ENCODE measurements at places on chromosomes 4 and X.

GRCh38 chr4:2338754-2339457, 77.0 kb upstream of the MXD4 start:
- DNase-seq = no peak

- DNase-seq = no peak
Measured at GRCh38 chr4:165986956-165987698, 114.1 kb downstream of the TLL1 start.

GRCh38 chr4:163166041-163166579, 580 bp downstream of the NAF1 start:
- DNase-seq = no peak

DNA sequence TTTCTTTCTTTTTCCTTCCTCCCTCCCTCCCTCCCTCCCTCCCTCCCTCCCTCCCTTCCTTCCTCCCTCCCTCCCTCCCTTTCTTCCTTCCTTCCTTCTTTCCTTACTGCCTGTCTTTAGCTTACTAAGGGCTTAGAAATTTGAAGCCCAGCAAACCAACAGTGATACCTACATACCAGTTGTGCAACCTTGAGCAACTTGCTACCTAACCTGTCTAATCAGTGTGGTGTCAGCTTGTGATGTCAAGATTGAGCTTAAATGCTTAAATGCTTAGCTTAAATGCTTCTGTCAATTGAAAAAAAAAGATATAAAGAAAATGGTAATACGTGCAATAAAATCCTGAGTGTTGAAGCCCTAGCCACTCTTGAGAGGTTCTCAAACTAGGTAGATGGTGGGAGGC, 728.6 kb downstream of the TRIML1 start:
- DNase-seq = no peak

DNA sequence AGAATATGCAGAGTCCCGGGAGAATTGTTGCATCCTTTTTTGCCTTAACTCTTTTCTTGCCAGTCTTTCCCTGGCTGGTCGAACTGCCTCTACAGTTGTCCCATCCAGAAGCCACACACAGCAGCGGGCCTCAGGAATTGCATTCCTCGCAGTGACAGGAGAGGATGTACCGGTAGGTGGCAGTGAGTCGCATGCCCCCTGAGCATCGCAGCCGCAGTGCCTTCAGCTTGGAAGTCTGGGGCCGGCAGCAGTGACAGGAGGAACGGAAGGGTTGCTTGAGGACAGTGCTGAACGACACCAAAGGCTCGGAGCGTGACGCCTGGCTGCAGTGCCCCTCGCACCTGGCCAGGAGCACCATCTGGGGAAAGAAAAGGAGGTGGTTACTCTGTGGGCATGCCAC, 23.5 kb downstream of the NDP start:
- no peak for DNase-seq

DNA sequence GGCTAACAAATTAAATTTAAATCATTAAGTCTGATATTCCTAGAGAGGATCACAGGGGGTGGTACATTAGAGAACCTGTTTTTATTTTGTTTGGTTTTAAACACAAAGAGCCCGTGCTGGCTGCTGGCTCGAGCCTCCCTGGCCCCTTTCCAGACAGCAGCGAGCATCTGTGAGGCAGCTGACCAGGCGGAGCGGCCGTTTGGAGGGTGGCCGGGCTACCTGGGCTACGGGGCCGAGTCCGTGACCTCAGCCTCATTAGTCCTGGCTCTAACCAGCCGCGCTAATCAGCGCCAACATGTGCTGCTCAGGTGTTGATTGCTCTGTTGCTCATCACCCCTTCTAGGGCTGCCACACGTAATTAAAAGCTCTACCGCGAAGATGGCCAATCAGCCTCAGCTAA, 35.3 kb downstream of the DCTD start:
- DNase-seq = no peak

- no peak for DNase-seq
Measured at GRCh38 chr4:54066088-54066415, 1.6 kb upstream of the CHIC2 start.

DNA sequence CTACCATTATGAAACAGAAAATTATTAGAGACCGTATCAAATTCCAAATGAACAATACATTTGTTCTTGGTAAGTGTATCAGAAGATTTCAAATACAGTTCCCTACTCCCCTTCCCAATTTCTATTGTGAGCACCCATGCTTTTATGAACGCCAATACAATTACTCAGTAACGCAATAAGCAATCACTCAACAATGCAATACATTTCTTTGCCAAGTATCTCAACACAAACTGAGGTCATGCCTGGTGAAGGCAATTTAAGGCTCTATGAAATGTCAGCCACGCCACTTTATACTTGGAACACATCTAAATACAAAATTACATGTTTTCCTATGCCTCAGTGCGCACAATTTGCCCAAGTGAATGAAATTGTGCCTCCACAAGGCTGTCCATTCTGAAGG, 712 bp downstream of the PNPLA4 start:
- DNase-seq = no peak

- DNase-seq = no peak
Measured at GRCh38 chr4:114727461-114727860, 128.9 kb downstream of the UGT8 start.

GRCh38 chr4:77582711-77583110, 22.9 kb upstream of the CXCL13 start:
- no peak for DNase-seq

- no peak for DNase-seq
Measured at GRCh38 chr4:31984872-31985271, 1264.7 kb downstream of the PCDH7 start.

DNA sequence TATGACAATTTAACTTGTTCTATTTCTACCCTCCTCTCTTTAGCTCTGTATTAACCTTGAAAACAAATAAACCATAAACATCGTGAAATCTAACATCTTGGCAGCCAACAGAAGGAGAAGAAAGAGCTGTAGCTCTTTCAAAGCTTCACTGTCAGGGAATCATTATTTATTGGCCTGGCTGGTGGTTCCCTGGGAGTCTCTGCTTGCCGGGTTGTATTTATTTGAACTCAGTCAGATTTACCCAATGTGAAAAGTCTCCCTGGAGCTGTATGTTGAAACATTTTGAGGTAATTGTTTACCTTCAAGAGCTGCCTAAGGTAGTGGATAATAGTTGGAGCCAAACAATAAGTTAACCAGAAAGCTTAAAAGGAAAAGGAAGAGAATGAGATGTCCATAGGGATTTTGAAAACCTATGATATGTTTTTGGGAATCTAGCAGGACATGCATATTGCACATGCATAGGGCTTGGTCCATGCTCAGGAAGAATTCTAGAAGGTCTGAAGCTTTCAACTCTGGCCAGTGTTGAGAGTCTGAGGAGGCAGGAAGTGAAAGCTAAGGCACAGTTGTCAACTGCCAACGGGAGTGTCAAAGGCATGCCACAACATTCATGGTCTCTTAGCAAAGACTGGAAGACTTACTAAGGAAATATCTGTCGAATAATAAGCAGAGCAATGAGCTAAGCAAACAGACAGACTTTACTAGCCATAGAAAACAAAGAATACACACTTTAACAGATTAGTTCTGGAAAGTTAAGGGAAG, 621.6 kb downstream of the PCDH7 start:
- DNase-seq = no peak

DNA sequence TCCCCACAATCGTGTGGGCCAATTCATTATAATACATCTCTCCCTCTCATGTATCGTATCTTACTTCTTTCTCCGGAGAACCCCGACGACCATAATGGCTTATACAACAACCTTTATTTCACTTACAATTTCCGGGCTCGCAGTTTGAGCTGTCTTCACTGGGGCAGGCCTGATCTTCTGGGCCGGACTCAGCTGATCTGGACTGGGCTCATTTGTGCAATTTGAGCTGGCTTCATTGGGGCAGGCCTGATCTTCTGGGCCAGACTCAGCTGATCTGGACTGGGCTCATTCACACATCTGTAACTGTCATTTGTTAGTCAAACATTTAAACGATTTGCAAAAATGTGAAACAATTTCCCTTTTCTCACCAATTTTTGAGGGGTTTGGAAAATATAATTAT, 171.5 kb upstream of the FRG1 start:
- DNase-seq = no peak

GRCh38 chr4:122604146-122604545, 16.7 kb downstream of the IL21 start:
- DNase-seq = no peak

GRCh38 chrX:13085526-13085925, 41.1 kb upstream of the FAM9C start:
- DNase-seq = no peak

GRCh38 chr4:26321373-26322221, 783 bp downstream of the RBPJ start:
- DNase-seq = no peak

- DNase-seq = peak; percentile 27
Measured at GRCh38 chr4:123478859-123479345, 82.3 kb downstream of the SPRY1 start.

DNA sequence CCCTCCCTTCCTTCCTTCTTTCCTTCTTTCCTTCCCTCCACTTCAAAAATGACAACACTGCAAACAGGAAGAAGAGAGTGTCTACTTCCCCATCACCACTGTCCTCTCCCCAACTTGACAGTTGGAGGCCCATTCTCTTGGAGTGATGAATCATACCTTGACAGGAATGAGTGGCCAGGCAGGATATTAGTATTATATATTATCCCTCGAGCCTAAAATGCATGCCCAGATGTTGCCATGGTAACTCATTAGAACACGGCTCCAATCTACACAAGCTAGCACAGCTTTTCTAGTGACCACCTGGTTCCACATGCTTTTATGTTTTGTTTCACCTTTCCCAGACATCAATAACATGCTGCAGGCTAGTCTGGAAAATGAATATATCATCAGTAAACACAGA, 71.3 kb upstream of the LHFPL1 start:
- DNase-seq = no peak

GRCh38 chrX:149506349-149506748, 1.2 kb upstream of the IDS start:
- no peak for DNase-seq

DNA sequence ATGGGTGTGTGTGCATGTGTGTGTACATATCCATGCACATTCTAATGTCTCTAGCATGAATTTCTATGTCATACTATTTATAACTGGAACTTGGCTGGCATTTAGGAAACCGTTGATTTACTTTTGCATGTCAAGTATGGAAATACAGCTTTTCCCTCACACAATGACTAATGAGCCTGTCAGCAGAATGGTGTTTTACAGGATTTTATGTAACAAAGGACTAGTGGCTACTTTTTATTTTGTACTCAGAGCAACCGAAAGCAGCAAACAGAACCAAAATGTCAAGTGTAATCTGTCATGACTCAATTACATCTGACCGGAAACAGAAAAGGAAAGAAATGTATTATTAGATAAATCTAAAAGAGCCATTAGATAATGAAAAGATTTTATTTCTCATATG, 1911.5 kb upstream of the AGA start:
- no peak for DNase-seq

DNA sequence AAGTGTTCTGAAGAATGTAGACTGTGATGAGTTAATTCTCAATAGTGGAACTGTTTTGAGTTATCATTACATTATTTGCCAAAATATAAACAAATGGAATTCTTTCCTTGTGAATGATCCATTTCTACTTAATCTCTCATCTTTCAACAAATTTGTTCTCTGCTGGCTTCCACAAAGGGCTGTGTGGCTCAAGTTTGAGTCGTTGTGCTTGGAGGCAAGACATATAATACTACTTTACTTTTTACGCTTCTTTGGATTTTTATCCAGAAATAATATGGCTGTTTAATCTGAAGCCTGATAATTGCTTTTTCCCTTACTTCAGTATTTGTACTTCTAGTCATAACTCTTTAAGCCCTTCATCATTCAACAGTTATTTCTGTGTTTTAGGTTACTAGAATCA, 169.5 kb downstream of the ARHGAP10 start:
- DNase-seq = no peak

DNA sequence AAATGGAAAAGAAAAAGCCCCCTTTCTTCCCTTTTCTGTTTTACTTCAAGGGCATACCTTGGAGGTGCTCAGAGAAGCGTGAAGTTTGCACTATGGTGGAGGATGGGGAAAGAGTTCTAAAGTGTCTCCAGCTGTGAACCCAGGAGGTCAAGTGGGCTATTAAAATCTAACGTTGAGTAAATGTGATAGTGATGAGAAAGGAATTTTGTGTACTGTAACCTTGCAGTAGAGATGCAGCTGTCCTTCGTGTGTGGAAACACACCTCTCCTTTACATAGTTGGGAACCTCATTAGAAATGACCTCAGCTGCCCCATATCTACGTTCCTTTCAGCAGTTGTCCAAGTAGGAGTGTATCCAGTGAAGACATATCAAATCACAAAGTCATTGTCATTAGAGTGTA, 26.5 kb downstream of the ADH5 start:
- DNase-seq = no peak

DNA sequence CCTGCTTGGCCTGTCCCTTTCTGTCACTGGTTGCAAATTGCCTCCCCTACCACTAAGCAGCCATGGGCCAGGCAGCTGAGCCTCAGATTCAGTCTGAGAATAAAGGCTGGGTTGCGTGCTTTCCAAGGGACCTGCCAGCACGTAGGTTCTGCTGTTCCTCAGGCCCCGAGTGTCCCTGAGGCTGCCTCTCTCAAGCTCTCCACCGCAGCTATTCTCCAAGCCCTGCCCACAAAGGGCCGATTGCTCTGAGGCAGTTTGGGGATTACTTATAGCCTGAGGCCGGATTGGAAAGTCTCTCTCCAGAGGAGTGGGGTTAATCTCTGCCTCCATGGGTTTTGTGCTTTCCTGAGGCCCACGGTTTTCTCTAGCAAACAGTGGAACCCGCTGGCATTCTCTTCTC, 590.7 kb downstream of the BCOR start:
- DNase-seq = no peak

GRCh38 chr4:139027776-139028175, 12.2 kb downstream of the NOCT start:
- DNase-seq = no peak

DNA sequence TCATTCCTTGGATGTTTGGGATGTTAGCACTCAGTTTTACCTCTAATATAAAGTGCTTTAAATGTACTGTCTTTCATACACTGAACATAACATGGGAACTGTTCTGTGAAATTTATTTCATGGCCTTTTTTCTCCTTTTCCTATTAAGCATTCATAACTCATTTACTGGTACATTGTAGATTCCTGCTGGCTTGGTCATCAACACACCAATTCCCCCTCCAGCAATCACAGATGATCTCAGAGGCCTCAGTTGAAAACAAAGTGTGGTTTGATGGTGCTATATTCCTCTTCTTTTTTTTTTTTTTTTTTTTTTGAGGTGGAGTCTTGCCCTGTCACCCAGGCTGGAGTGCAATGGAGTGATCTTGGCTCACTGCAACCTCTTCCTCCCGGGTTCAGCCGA, 61.9 kb upstream of the FAM47B start:
- DNase-seq = peak; percentile 51

GRCh38 chr4:73731968-73732610, 8.3 kb upstream of the CXCL8 start:
- DNase-seq = no peak

DNA sequence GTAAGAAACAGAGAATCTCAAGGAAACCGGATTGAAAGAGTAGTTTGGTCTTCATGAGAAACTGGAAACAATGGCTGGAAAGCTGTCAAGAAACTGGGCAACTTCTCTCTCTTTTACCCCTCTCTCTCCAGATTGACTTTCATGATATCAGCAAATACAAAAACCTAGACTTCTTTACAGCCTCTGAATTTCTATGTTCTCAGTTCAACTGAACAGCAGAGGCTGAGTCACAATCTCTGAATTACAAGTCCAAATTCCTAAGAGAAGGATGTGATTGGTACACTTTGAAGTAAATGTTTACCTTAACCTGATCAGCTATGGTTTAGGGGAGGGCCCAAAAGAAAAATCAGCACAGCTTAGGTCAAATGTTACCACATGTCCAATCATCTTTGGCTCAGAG, 974.9 kb downstream of the RPA4 start:
- DNase-seq = peak; percentile 10

GRCh38 chr4:2650276-2650675, 105.9 kb downstream of the TNIP2 start:
- DNase-seq = no peak

- no peak for DNase-seq
Measured at GRCh38 chr4:148874331-148874730, 432.1 kb upstream of the NR3C2 start.
